ENCODE measurements at places on chromosomes 6 and 20.

DNA sequence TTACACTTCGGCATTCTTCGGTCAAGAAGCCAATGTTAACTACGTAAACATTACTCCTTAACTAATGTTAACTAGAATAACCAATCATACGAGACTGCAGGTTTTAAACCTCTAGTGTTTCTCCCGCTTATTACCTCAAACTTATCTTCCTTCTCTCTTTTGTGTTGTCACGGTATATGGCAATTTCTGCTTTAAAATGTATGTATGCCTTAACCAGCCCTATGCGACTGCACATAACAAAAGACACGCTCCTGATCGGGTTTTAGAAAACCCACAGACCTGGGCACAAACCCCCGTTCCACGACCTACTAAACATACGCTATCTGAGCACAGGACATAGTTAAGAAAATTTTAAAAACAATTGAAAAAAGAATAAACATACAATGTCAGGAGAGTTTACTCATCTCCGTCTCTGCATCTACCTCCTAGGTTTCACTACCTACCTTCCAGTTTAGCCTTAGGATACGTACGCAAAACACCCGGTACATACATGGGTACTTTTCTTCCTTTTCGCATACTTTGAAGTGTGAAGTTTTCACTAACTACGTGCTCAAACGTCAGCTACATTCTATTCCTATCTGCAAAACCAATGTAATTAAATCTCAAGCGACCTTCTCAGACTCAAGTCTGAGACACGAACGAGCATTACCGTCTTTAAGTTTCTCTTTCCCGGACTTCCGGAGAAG, 1.1 kb downstream of the CD164 start:
- peak; percentile 57 for DNase-seq

- no peak for DNase-seq
Observed at GRCh38 chr6:105545228-105545920, 142.5 kb upstream of the PREP start.

DNA sequence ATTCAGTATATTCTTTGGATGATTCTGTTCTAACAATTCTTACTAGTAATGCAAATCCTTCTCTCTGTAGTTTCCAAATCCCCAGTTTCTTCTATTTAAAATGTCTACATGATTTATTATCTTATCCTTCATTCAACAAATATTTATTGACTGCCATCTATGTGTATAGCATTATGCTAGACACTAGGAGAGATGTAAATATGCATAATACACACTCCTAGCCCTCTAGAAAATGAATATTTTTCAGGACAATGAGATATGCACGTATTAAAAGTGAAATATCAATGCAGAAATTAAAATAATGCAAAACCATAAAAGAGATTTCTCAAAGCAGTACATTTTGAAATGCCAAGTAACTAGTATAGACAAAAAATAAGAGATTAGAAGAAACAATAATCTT, 293.5 kb upstream of the CNR1 start:
- DNase-seq = no peak

DNA sequence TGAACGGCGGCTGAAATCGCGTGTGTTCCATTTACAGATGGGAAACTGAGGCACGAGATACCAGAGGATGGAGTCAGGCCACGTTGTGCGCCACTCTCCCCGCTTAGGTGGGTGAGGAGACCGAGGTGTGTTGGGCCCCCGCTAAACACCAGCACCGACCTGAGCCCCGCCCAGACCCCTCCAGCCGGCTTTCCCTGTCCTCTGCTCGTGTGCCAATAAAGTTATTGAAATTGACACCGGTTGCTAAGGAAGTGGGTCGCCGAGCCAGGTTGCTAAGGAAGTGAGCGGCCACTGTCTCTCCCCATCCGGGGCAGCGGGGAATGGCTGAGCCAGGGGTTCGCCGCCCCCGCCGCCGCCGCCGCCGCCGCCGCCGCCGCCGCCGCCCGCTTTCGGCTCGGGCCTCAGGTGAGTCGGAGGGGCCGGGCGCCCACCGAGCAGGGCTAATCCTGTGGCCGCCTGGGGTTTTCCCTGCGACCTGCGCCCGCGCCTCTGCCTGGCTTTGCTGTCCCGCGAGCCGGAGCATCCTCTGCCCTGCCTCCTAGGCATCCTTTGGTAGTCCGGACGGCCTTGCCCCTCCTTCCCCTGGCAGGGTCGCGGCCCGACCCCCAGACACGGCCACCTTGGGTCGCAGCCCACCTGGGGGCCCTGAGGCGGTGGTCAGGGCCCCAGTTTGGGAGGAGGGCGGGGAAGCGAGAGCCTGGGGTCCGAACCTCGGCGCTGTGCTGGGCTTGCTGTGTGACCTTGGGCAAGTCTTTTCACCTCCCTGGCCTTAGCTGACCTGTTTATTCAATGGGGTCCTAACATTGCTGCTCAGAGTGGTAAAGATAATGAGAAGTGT, at the start of gene KIF3B:
Gene KIF3B, plus strand, starts transcription at position 291 of the 838 bp plus-strand sequence. CDS start 32,127 bp downstream, outside the sequence.
- DNase-seq = peak; percentile 97

GRCh38 chr6:11806561-11807317, 28.1 kb upstream of the ADTRP start:
- no peak for DNase-seq

DNA sequence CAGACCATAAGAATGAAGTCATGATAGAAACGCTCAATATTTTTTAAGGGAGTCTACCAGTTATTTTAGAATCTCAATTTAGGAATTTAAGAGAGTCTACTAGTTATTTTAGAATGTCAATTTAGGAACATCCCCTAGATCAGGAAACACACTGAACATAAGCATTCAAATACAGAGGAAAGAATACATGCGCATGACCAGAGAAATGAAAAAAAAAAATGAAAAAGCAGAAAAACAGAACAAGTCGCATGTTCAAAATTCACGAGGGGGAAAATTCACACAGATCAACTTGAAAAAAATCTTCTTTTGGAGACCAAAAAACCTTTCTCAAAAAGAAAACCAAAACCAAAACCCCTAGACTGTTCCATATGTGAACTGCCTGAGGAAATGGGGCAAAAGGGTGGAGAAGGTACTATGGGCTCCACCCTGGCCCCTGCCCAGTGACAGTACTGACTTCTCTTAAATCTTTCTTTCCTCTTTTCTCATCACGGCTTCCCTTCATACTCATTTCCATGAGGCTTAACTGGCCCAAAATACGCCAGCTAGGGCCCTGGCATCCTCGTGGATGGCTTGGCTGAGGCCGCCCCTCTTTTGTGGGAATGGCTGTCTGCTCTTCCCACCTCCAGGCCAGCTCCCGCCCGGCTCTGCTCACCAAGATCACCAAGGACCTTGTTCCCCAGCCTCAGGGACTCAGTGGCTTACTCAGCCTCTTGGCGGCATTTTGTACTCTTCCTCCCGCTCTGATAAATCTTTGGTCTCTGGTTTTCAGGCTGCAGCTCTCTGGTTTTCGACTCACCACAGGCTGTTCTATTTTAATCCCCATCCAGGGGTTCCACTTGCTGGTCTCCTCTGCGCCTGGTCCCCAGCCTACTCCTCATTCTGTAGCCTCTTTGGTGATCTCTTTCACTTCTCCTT, 11.2 kb downstream of the ZBTB2 start:
- no peak for DNase-seq

DNA sequence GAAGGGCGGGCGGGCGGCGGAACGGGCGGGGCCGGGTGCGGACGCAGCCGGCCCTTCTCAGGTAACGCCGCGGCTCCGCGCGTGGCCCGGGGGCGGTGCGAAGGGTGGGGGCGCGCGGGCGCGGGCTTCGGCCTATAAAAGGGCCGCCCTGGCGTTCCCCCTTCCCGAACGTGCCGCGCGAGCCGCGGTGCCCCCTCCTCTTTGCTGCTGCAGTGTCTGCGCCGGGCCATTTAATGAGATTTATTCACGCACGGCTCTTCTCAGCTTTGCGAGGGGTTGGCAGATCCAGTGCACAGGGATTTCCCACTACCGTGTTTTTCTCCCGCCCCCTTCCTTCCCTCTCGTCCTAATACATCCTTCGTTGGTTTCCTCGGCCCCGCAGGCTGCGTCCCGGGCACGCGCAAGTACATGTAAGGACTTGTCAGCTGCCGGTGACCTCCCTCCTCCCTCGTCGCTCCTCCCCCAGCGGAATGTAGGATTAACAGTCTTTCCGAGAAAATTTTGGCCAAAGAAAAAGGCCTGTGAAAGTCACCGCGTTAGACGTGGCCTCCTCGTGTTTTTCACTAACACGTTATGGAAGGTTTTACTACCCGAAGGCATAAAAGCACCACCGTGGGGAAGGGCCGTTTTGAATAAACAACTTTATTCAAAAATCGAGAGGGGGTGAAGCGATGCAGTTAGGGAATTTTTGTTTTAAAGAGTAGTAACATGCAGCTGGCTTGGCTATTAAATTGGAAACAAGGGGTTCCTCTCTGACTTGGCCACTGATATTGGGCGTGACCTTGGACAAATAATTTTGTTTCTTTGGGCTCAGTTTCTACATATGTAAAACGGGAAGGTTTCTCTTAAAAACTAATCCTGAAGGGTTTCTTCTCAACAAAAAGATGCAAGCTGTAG, 966 bp upstream of the REV3L start:
- peak; percentile 95 for DNase-seq

DNA sequence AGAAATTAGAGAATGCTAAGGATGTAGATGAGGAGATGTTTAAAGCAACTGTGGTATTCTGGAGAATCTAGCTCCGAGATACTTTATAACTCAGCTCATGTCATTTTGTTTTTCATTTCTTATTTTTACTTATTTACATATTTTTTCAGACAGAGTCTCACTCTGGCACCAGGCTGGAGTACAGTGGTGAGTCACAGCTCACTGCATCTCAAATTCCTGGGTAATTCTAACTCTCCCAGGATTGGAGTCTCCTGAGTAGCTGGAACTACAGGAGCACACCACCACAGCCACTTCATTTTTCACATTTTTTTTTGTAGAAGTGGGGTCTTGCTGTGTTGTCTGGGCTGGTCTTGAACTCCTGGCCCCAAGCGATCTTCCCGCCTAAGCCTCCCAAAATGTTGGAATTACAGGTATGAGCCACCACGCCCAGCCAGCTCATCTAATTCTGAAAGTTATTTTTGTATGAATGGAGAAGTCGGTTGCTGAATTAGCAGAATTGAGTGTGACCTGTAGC, 94.3 kb upstream of the FAM8A1 start:
- no peak for DNase-seq

DNA sequence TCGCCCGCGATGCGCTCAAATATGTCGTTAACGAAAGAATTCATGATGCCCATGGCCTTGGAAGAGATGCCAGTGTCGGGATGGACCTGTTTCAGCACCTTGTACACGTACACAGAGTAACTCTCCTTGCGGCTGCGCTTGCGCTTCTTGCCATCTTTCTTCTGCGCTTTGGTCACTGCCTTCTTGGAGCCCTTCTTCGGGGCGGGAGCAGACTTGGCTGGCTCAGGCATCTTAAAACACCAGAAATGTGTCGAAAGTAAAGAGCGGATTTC, 36.4 kb downstream of the HFE start:
- DNase-seq = no peak

DNA sequence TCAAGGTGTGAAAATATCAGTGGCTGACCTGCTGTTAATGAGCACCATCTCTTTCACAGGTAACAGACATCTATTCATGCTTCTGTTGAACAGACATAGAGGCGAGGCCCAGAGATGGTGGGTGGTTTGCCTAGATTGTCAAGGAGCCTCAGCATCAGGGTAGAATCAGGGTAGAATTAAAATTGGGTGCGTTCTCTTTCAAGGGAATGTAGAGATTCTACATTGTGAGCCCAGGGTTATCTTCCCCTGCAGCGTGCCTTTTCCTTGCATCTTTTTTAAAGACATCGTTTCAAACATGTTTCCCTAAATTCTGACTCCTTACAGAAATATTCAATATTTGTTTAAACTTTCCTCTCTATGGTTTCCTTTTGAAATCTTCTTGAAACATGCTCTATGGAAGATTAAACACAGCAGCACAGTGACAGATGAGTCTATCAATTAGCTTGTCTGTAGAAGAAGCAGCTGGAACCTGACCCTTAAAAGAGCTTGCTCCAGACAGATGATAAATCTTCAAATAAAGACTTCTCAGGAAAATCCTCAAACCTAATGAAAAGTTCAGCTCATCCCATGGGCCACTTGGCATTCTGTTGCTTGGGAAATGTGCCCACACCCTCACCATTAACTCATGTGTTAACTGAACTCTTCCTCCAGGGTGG, 119.8 kb downstream of the IPCEF1 start:
- DNase-seq = no peak
